NCI-H2081 (cell line): ENCODE measurements at places on chromosomes 16 and 17.

DNA sequence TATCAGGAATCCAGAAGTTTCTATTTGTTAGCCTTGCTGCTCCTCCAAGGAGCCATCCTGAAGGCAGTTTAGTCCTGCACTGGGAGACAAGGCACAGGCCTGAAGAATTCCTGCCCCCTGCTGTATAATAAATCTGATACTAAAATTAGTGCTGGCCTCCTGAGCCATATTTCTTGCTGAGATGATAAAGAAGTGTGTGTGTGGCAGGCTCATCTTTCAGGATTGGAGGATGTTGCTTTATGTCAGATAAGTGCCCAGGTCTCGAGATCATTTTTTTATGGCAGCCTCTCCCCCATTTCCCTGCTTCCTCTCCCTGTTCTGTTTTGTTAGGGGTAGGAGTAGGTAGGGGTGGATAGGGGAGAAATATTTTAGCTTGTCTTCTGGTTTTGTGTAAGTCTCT lies 26.0 kb downstream of the MSI2 start:
- DNase-seq, result no peak

- no peak for DNase-seq
Observed at GRCh38 chr17:8117367-8117979, 841 bp downstream of the ALOXE3 start.

DNA sequence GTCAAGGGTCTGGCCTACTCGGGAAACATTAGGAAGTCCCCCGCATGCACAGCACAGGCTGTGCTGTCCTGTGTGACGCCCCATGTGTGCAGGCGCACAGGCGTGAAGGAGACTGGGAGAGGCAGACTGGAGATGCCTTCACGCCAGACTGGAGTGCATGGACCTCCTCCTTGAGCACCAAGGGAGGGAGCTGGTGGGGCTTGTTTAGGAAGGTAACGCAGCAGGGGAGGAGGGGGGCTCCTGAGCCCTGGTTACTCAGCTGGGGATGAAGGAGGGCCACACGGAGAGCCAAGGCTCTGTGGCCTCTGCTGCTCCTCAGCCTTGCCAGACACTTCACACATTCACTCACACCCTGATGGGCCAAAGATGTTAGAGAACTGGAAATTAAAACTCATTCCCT lies 7.7 kb downstream of the HSDL1 start:
- DNase-seq, result no peak

DNA sequence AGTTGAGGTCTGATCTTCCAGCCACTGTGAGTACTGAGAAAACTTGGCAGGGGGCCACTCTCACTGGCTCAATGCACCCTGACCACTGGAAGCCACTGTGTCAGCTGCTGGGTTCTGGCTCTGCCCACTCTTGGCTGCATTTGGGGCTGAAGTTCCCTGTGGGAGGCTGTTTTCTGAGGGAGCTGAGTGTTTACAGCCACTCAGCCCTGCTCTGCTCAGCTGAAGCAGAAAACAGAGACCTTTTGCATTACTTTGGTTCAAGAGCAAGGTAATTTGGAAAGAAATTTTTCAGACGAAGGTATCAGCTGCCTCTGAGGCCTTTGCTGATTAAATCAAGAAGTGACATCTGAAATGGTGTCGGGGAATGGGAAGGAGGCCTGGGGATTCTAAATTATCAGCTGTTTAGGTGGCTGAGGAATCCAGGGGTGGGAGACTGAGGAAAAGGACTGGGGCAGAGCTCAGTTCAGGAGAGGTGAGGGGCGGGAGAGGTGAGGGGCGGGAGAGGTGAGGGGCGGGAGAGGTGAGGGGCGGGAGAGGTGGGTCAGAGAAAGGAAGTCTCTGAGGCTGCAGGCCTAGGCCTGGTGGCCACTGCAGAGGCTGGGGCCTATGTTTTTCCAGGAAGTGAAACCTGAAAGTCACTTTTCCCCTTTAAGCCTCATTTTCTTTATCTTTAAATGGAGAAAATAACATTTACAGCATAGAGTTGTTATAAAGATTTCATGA lies at the start of gene ACSM5:
Gene ACSM5, plus strand, starts transcription at position 137 of the 723 bp plus-strand sequence. CDS start 1,951 bp downstream, outside the sequence.
- DNase-seq, result no peak

DNA sequence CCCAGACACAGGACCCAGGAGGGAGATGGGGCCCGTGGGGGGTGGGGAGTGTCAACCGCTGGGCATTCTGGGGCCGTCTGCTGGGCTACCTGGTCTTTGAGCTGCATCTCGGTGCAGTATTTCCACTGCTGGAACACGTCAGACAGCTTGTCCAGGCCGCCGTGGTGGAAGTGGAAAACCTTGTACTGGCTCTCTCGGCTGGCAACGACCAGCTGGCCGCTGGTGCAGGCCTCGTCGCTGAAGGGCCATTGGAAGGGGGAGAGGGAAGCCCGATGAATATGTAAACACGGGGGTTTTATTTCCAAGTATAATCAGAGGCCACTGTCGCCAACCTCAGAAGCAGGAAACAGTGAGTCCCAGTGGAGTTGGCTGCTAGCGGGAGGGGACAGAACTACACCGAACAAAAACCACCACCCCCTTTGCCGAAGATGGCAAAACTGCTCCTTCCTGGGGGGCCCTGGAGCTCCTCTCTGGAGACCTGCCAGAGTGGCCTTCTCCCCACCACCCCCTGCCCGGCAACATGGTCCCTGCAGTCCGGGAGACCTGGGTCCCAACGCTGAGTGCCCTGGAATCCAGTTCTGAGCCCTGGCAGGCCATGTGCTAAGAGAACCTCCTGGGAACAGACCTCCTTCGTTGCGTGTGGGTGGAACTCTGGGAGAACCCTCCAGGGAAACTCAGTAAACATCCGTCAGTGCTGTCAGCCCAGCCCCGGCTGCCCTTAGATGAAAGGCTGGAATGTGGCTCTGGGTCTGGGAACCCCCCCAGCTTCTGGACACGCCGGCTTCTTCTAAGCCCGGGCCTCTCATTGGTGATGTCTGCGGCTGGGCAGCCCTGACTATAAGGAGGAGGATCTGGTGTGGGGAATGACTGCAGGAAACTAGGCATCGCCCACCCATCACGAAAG lies 84.1 kb downstream of the TBC1D16 start:
- DNase-seq, result peak; percentile 73

- DNase-seq, result no peak
Observed at GRCh38 chr17:40714473-40714872, 10.9 kb upstream of the KRT24 start.

- no peak for DNase-seq
Observed at GRCh38 chr17:13544765-13545164, 57.0 kb downstream of the HS3ST3A1 start.

- DNase-seq, result no peak
Observed at GRCh38 chr17:33696102-33696501, 403.0 kb upstream of the ASIC2 start.

GRCh38 chr16:1430759-1431496 lies at the start of gene PERCC1:
TSS of gene PERCC1 (plus strand) at chr16:1431078. CDS start at chr16:1432594, 1,516 bp downstream.
- DNase-seq, result peak; percentile 93

GRCh38 chr16:78982096-78982744 lies 618.3 kb downstream of the MAF start:
- DNase-seq, result no peak

- DNase-seq, result no peak
Observed at GRCh38 chr17:39209317-39210092, 9.4 kb downstream of the RPL19 start.

GRCh38 chr16:48188449-48189102 lies 32.8 kb upstream of the ABCC12 start:
- DNase-seq, result no peak

GRCh38 chr17:18183334-18184142 lies at the start of gene ALKBH5:
TSS of gene ALKBH5 (plus strand) at chr17:18183828. CDS start at chr17:18184244, 416 bp downstream.
- peak; percentile 97 for DNase-seq

DNA sequence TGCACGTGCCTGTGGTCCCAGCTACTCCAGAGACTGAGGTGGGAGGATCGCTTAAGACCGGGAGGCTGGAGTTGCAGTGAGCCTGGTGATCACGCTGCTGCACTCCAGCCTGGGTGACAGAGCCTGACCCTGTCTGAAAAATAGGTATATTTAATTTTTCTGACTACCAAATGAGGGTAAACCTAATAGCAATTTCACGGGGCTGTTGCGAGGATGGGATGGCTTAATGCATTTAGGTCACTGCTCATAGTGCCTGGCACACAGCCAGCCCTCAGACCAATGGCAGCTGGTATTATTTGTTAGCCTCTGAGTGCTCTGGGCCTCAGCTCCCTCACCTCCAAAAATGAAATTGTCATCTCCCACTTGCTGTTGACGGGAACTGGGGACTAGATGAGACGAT lies 5.9 kb upstream of the CDIP1 start:
- DNase-seq, result no peak

GRCh38 chr17:78677303-78678221 lies 100.4 kb upstream of the DNAH17 start:
- no peak for DNase-seq

GRCh38 chr16:27311897-27312303 lies 1.9 kb upstream of the IL4R start:
- DNase-seq, result no peak

DNA sequence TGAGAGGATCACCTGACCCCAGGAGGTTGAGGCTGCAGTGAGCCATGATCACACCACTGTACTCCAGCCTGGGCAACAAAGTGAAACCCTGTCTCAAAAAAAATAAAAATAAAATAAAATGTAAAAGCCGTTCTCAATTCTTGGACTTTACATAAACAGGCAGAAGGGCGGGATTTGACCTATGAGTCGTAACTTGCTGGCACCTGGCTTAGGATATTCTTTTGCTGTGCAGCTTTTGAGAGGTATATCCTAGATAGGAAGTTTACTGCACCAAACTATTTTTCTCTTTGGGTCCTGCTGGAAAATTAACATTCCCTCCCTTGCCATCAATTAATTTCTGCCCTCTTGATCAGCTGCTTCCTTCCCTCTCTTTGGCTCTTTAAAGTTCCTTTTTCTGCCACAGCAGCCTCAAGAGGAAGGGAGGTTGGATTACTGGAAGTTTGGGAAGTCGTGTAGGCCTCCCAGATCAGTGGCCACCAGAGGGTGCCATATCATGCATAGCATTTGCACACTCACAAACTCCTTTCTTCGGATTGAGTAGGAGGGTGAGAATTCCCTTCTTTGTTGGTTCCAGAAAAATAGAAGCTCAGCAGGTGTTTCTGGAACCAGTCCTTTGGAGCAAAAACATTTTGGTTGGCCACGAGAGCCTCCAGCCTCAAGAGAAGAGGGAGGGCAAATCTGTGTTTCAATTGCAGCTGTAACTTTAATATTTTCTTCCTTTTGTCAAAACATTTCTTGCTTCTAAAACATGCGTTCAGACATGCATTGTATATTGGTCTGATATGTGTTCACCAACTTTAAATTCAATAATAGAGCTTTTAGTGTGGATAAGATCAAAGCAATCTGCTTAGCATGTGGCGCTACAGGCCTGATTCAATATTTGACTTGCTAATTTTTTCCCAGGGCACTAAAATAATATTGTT lies 147.3 kb downstream of the CCDC182 start:
- DNase-seq, result peak; percentile 76

GRCh38 chr17:66507103-66507923 lies 204.9 kb downstream of the PRKCA start:
- no peak for DNase-seq

DNA sequence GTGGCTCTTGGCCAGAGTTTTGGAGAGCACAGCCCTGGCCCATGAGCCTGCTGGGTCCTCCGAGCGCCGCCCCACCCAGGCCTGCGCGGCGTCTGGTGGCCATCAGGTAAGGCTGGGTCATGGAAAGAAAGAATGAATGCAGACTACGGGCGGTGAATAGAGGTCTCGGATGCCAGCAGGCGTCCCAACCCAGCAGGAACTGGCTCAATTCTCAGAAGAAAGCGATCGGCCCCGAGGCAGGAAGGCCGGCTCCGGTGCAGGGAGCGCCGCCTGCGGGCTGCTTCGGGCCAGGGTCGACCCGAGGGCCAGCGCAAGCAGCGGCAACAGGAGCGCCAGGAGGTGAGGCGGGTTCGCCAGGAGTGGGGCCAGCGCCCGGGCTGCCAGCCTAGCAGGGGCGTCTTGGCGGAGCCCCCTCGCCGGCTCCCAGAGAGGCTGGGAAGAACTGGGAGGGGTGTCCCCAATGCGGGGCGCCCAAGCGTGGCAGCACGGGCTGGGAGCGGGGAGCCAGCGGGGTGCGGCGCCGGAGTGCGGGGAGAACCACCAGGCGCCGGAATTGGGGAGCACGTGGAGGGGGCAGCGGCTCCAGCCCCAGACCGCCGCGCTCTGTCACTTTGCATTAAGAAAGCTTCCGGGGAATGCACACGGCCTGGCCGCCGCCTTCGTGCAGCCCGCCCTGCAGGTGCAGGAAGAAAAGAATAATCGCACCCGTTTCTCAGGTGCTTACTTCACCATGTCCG lies 7.1 kb upstream of the TMC5 start:
- peak; percentile 42 for DNase-seq

GRCh38 chr17:39393736-39394135 lies 7.7 kb downstream of the FBXL20 start:
- no peak for DNase-seq

DNA sequence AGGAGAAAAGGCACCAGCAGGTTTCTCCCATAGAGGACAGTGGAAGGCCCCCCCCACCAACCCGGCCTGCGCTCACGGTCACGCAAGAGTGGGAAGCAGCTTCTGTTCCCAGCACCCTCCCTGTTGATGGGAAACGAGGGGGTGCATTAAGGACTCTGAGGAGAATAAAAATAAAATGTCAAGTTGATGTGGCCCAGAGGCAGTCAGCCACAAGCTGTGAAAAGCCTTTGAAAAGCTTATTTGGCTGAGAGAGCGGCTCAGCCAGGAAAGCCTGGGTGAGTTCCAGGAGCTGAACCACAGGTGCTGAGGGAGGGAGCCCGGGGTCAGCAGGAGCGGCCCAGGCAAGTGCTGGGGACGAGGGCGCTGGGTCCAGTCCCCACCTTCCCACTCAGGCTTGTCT lies 26.9 kb upstream of the SPATA32 start:
- peak; percentile 51 for DNase-seq

GRCh38 chr17:10208604-10209193 lies 10.3 kb upstream of the GAS7 start:
- DNase-seq, result no peak

- DNase-seq, result no peak
Observed at GRCh38 chr17:68424861-68425260, 32.4 kb downstream of the WIPI1 start.

- no peak for DNase-seq
Observed at GRCh38 chr17:81397314-81398175, 2.3 kb downstream of the BAHCC1 start.

DNA sequence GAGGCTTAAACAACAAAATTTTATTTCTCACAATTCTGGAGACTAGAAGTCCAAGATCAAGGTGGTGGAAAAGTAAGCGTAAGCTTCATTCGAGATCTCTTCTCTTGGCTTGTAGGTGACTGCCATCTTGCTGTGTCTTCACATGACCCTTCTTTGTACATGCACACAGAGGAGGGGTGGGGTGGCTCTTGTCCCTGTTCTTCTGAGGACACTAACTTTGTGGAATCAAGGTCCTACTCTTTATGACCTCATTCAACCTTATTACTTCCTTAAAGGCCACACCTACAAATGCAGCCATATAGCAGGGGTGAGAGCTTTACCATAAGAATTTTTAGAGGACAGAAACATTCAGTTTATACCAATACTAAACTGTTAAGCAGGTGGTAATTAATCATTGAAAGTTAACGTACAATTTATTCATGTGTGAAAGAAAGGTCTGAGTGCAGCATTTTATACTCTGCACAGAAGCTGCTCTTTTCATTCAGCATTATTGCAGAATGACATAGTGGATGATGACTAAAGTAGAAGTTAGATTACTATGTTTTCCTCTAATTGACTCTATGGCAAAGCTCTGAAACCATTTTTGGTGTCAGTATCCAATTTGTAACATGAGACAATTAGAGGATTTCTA lies 139.9 kb upstream of the HLF start:
- no peak for DNase-seq

GRCh38 chr17:29589524-29590410 lies at the start of gene GIT1:
TSS of gene GIT1 (minus strand) at chr17:29589648. CDS start at chr17:29589378, 270 bp downstream.
- DNase-seq, result peak; percentile 77

GRCh38 chr16:4249530-4250308 lies 7.8 kb upstream of the SRL start:
- DNase-seq, result no peak
